ENCODE measurements at places on chromosomes 1 and 21. TPM values are rescaled to one million over a fixed set of nuclear protein-coding genes. Genes with fewer than 3 reads are reported as not detected.

DNA sequence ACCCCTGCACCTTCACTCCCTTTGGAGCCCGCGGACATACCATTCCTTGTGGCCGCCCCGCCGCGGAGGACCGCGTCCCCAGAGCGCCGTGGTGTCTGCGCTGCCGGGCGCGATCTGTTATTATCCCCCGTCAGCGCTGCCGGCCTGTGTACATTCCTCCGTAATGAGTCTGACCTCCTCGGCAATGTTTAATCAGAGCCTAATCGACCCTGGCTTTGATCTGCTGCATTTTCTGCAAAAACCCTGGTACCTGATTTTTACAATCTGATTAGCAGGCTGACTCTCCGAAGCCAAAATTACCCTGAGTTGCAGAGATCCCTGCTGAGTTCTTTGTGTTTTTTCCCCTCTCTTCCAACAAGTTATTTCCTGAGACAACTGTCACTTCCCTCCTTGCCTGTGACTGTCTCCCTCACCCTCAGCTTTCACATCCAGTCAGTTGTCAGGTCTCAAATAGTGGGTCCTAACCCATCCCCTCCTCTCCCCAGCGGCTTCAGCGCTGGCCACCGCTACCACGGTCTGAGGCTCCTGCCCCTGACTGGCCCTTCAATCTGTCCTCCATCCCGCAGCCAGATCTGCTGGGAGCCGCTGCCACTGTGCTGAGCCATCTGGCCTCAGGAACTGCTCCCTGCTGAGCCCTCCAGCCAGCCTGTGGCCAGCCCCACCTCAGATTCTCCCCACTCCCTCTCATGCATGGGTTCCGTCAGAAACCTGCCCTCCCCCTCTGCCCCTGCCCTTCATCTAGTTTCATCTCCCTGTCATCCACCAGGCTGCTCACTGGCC is 53.5 kb downstream of the GLIS1 start:
- no peak overlapping the region for H3K27ac ChIP-seq
- no peak for DNase-seq
- H3K36me3 ChIP-seq = no peaks in the 10 kb centered on the region
- no peak overlapping the region for H3K4me3 ChIP-seq
- H3K27me3 ChIP-seq = no peaks in the 10 kb centered on the region
- H3K4me1 ChIP-seq = peaks cover 3% of the 10 kb centered on the region

GRCh38 chr1:36198641-36199040 is 25.6 kb upstream of the THRAP3 start:
- H3K27me3 ChIP-seq = no peaks in the 10 kb centered on the region
- H3K36me3 ChIP-seq = no peaks in the 10 kb centered on the region
- no peak for DNase-seq
- no peak overlapping the region for H3K27ac ChIP-seq

DNA sequence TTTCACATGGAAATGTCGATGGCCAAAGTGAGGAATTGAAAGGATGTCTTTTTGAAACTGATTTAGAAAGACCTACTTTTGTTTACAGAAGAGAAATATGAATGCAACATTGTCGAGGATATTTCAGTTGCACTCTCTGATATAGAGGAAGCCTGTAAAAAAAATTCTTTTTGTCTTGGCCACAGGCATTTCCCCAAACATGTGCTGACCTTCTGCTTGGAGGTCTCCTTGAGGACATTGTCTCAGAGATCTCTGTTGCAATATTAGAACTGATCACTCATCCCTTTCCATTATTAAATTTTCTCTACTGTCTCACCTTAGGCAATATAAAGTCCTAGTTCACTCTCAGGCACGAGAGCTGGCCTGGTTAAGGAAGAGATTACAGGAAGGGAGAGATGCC is 16.0 kb downstream of the S100A11 start:
- no peak overlapping the region for H3K4me3 ChIP-seq
- no peak for DNase-seq
- no peaks in the 10 kb centered on the region for H3K36me3 ChIP-seq
- no peak overlapping the region for H3K27ac ChIP-seq

DNA sequence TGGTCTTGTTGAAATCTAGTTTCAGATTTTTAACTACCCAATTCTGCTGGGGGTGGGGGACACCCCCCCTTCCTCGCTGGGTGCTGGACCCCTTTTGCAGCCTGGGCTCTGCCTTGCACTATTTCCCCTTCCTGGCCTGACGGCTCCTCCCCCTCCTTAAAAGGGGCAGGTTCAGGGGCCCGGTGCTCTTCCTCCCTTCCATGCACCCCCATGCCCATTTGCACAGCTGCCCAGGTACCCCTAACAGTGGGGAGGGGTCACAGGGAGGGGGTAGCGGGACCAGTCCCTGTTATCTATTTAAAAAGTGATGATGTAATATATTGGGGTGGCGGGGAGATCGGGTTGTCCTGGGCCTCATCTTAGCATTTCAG is 15.3 kb downstream of the ZBTB7B start:
- DNase-seq = no peak
- H3K4me1 ChIP-seq = peaks cover 52% of the 10 kb centered on the region
- H3K27me3 ChIP-seq = no peaks in the 10 kb centered on the region
- peaks cover 20% of the 10 kb centered on the region for H3K36me3 ChIP-seq
- peak overlapping the region; percentile 1 for H3K27ac ChIP-seq

The NBPF10 gene
- total RNA-seq = 4.9 TPM

The ZNF697 gene
- total RNA-seq = 0.09 TPM

The PSRC1 gene
- total RNA-seq = 2.4 TPM
